Activated T-helper 1 cell treated with anti-CD3 and anti-CD28 coated beads, Interleukin-2, amount 50 U/mL, for 16 hours (primary cell): ENCODE measurements at places on chromosomes 6 and 20.

DNA sequence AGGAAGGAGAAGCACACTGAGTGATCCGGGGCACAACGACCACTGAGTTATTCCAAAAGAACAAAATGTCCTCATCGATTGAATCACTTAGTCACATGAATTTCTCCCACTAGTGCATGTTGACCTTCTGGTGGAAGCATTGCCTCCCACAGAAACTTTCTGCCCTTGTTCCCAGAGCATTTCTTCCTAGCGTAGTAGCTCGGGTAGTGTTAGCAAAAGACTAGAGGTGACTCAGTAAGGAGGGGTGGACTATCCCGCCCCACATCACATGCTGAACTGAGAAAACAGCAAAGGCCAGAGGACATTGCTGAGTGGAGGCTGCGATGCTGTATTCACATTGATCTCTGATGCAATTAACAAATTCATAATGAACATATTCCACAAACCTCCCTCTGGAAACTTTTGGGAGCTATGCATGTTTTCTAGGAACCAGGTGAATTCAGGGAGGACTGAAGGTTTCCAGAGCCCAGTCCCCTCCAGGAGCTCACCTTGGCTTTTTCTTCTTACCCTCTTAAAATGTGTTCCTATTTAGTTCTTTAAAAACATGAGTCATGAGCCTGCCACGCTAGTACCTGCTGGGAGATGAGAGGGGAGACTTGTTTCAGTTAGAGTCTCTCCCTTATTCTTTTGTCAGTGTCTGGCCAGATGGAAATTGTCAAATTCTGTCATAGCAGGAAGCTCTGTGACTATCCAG, 507.9 kb downstream of the CDH26 start:
- no peak for DNase-seq

- DNase-seq, result no peak
Measured at GRCh38 chr20:57215826-57216471, 50.5 kb downstream of the BMP7 start.

GRCh38 chr20:47273591-47274235, 82.8 kb downstream of the ZMYND8 start:
- DNase-seq, result no peak

DNA sequence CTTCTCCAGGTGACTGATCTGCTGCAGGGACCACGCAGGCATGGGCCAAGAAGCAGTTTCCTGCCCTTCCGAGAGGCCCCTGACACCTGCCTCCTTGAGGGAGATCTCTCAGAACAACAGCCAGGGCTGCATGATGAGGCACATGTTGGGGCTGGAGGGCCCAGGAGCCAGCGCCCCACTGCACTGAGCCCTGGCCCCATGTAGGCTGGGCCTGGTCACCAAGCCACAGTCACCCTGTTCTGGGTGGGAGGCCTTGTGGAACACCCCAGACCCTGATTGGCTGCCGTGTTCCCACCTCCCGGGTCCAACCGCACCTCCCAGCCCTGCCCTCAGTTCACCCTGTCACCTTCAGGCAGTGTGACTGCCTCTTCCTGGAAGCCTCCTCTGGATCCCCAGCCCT, 174.2 kb downstream of the TAF4 start:
- DNase-seq, result no peak

GRCh38 chr20:37542281-37542680, 14.6 kb upstream of the BLCAP start:
- no peak for DNase-seq

GRCh38 chr6:169282043-169282442, 28.4 kb upstream of the THBS2 start:
- no peak for DNase-seq

- DNase-seq, result no peak
Measured at GRCh38 chr6:104095661-104096416, 763.9 kb downstream of the HACE1 start.

DNA sequence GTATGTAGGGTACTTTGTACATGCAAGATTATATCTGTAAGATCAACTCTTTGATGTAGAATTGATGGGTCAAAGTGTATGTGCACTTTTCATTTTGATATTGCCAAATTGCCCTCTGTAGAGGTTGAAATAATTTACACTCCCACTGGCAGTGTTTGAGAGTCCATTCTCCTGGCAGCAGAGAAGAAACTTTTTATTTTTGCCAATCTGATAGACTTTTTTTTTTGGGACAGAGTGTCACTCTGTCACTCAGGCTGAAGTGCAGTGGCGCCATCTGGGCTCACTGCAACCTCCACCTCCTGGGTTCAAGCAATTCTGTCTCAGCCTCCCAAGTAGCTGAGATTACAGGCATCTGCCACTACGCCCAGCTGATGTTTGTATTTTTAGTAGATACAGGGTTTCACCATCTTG, 199.2 kb downstream of the ZFAND3 start:
- DNase-seq, result no peak

GRCh38 chr6:163897030-163897429, 482.5 kb downstream of the QKI start:
- no peak for DNase-seq
